ENCODE measurements at places on chromosomes 2 and 18.

DNA sequence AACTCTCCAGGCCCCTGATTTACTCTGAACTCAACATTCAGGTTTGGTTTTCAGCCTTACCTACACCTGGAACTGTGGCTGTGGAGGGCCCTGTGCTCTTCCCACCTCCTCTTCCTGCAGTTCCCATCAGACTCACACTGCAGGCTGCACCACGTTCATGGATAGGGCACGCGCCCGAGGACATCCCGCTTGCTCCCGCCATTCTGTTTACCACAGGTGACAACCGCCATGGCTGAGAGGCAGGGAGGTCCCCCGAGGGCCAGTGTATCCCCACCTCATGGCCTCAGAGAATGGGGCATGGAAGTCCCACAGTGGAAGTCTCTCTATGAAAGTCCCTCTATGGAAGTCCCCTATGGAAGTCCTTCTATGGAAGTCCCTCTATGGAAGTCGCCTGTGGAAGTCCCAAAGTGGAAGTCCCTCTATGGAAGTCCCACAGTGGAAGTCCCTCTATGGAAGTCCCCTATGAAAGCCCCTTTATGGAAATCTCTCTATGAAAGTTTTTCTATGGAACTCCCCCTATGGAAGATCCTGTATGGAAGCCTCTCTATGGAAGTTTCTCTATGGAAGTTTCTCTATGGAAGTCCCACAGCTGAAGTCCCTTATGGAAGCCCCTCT, 358.4 kb upstream of the SALL3 start:
- no peak for DNase-seq

DNA sequence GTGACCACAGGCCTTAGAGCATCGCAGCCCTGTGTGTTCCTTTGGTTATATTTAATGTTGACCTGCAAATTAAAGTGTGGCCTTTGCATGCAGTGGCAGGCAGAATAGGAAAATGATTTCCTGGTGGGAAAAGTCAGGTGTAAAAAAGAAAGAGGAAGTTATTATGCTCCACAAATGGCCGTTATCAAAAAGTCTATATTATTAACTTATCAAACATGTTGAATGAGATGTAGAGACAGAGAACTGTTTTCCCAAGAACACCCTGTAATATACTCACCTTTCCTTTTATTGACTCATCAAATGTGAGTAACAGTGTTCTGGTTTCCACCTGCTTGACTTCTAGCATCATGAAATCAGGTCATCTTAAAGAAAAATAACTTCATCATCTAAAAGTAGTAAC, 35.3 kb downstream of the MEIS1 start:
- no peak for DNase-seq

DNA sequence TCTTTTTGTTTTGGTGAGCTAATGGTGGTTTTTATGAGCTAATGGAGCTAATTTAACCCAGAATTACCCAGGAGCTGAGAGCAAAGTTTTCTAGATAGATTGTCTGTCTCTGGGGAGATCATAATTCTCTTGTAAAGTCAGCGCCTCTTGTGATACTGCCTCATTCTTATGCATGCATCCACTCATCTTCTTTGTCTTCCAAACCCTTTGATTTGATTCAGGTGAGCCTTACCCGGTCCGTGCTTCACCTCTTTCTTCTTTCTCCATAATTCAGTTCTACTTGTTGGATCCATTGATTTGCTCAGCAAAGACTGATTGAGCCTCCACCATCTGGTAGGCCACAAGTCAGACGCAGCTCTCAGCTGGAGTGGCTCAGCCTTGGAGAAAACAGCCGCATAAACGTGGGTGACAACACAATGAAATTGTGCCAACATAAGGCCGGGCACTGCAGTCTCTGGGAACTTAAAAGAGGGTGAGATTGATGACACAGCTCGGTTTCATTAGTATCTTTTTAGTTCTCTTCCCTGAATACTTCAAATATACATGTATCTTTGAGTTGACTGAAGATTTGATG, 158.5 kb upstream of the SH3BP4 start:
- DNase-seq, result no peak

GRCh38 chr18:46250812-46251173, 146.6 kb downstream of the HAUS1 start:
- DNase-seq, result peak; percentile 73

DNA sequence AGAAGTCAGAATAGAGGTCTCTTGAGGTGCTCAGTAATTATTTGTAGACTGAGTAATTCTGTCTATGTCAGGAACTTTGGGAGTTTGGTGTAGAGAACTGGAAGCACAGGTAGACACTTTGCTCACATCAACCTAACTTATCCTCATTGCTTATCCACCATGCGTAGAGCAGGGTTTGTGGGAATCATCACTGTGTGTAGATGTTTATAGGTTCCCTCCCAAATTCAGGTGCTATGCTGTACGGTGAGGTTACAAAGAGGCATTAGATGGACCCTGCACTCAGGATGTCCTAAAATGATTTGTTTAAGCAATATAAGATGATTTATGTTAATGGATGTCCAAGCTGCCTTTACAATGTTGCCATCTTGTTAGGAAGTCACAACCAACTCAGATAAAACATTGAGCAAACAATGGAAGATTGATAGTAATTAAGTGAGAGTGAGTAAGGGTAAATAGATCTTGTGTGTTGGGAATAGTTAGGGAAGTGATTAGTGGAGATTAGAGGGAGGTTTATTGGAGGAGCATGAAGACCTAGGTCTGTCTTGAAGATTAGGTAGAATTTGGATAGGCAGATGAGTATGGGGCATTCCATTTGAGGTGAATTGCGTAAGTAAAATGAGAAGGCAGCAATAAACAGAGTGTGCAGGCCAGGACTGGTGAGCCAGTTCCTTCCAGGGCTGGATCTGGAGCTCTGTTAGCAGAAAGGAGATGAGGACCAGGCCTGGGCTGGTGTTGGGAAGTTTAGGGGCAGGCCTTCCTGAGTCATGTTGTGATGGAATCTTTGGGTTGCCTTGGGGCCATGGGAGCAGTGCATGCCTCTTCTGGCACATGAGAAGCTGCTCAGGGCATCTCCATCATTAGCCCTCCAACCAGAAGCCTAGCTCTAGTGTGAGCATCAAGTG, 12.1 kb downstream of the EPAS1 start:
- DNase-seq, result no peak

DNA sequence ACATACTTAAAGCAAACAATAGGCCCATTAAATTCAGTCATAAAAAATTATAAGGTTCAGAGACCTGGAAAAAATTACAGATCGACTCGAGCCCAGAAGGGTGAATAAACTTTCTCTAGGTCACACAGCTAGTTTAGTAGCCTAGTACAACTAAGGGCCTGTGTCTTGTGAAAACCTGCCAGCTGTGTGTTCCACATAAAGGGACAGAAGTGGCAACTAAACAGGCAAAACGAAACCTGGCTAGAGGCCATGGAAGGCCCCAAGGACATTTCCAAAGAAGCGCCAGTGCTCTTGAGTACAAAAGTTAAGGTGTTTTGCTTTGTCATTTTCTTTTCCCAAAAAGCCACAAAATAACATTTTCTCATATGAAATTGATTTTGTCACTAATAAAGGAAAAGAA, 164.9 kb downstream of the L3MBTL4 start:
- DNase-seq, result no peak

DNA sequence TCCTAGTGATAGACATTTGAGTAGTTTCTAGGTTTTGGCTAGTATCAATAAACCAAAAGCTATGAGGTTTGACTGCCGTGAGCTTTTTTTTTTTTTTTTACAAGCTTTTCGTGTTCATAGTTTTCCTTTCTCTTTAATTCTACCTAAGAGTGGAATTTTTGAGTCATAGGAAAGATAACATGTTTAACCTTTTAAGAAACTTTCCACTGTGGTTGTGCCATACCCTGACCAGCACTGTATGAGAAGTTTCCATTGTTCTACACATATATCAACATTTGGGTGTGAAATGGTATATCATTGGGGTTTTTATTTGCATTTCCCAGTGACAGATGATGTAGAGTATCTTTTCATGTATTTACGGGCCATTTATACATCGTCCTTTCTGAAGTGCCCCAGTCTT, 31.7 kb downstream of the UBE2F start:
- no peak for DNase-seq

Measured in MV-4-11 (cell line).